ENCODE measurements at places on chromosomes 13 and 19.

DNA sequence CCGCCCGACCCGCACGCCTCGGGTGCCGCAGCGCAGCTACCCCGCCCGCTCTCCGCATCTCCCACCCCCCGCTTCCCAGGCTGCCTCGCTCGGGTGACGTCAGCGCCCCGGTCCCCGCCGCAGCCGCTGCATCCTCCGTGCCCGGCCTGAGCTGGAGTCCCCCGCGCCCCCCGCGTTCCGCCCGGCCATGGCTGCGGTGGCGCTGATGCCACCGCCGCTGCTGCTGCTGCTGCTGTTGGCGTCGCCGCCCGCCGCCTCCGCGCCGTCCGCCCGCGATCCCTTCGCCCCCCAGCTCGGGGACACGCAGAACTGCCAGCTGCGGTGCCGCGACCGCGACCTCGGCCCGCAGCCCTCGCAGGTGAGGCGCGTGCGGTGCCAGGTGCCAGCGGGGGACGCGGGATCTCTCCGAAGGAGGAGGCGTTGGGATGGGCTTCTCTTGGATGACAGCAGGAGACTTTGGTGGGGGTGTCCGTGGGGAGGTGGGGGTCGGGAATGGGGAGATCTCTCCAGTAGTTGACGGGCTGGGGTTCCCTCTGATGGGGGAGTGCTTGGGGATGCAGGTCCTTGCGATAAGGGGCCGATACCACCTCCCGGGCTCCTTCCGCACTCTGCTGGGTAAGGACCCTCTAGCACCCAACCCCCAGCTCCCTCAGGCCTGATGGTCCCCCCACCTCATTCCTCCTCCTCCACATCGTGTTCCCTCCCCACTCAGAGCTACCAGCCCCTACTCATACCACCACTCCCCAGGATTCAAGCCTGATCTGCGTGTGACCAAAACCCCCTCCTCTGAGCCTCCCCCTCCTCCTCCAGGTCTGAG, at the start of gene TMEM59L:
Gene TMEM59L, plus strand, starts transcription at position 99 of the 817 bp plus-strand sequence. Its CDS starts 89 bp downstream, at position 188.
- DNase-seq = no peak

- no peak for DNase-seq
These were observed 1.5 kb downstream of the CD22 start for GRCh38 chr19:35330475-35330874.

- DNase-seq = no peak
These were observed 142.5 kb downstream of the DCLK1 start for GRCh38 chr13:35988648-35989081.

GRCh38 chr13:95253033-95253432, 48.2 kb downstream of the ABCC4 start:
- no peak for DNase-seq

DNA sequence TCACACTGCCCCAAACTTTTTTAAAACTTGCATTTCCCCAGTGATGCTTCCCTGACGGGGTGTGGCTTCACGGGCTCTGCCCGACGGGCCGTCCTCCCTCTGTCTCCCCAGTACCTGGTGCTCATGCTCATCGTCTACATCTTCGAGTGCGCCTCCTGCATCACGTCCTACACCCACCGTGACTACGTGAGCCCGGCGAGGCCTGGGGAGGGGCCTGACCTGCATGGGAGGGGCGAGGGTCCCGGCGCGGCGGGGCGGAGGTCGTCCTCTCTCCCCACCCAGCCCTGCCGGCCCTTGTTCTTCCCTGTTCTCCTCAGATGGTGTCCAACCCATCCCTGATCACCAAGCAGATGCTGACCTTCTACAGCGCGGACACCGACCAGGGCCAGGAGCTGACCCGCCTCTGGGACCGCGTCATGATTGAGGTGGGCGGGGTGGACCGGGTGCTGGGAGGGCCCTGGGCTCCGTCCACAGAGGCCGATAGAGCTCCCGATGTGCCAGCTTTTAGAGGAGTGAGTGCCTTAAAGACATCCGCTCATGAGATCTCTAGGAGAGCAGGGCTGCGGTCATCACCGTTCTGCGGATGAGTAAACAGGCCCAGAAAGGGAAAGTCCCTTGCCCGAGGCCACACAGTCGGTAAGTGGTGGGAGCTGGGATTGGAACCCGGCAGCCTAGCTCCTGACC, 6.9 kb downstream of the UPK1A start:
- DNase-seq = peak; percentile 99

GRCh38 chr19:4971424-4971793, 2.5 kb downstream of the KDM4B start:
- no peak for DNase-seq

DNA sequence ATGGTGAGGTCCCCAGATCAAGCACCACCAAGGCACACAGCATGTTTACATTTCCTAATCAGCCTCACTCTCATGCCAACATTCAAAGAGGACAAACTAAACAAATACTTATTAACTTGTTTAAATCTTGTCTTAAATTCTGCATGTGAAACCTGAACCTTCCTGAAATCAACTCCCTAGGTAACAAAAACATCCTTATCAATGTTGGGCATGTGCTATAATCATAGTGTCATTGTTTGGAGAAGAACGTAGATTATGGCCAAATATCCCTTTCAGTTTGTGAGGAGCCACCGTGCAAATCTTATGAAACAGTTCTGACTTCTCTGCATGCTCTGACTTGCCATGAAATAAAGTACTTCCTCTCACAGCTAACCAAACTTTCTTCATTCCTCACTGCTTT, 123.8 kb downstream of the NDFIP2 start:
- DNase-seq = no peak

GRCh38 chr19:7483720-7484201, 5.1 kb downstream of the PEX11G start:
- no peak for DNase-seq

- peak; percentile 5 for DNase-seq
These were observed 195.7 kb downstream of the KLF12 start for GRCh38 chr13:73938372-73939070.

- DNase-seq = no peak
These were observed 106.5 kb upstream of the FRY start for GRCh38 chr13:31925079-31925478.

DNA sequence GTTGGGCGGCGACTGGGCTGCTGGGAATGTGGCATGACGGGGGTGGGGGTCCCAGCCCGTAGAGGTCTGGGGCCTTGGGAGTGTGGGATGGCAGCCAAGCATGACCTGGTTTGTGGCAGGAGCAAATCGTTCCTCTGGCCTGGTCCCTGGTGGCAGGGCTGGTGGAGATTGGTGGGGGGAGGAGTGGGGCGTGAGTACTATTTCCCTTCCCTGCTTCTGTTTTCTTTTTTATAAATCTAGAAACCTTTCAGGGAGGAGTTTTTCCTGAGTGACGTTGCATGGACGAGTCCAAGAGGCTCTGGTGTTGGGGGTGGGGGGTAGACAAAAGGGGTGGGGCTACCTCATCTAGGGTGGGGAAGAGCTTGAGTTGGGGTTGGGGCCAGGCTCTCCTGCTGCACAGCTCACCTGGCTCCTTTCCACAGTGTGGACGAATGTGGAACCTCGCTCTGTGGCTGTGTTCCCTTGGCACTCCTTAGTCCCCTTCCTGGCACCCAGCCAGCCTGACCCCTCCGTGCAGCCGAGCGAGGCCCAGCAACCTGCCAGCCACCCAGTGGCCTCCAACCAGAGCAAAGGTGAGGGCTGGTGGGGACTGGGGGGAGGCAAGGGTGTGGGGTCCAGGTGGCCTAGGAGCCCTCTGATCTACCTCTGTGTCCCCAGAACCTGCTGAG, 15.4 kb upstream of the PRR19 start:
- no peak for DNase-seq

DNA sequence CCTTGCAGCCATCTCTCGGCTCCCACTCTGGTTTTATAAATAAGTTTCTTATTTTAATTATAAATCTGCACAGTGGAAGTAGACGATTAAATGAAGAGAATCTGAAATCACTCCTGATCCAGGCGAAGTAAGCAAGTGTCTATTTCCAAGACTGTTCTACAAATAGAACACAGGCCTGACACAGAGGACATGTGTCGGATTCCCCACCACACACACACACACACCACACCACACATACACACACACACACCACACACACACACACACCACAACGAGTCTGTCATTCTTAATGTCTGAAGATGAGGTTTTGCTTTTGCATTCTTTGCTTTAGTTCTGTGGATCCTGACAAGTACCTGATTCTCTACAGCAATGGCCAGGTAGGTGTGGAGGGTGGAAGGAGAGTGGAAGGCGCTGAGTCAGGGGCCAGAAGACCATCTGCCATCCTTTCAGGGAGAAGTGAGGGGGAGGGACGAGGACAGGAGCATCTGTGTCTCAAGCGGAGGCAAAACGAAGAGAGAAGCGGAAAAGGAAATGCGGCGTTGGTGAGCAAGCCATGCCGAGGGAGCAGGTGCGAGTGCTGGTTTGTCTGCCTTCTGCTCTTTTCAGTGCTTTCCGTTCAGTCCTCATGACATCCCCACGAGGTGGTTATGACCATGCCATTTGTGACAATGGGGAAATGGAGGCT, 110.2 kb downstream of the TEX26 start:
- DNase-seq = no peak

DNA sequence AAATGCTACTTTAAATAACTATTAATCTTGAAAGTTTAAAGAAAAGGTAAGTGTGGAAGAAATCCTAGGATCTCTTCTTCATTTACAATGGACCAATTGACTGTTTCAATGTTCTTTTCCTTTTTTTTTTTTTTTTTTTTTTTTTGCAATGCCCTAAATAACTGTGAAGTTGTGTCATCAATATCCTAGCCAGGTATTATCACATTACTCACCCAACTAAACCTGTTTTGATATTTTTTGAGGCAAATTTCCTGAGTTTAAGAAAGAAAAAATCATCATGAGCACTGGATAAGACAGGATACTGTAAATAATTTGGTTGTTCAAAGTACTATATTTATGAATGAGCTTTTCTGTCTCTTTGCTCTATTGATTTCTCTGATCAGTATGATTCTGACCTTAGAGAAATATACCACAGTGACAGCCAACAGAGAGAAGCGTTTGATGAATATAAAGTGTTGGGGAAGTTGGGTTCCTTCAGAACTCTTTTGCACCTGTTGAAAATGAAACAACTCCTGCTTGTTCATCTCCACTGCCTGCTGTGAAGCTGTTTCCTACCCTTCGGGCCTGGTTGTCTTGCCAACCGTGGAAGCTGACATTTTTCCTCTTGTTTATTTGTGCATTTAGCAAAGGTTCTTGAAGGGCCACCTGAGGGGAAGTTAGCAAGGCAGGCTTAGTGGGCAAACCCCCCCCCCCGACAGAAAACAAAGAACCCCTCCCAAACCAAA, 1220.5 kb upstream of the SLC10A2 start:
- DNase-seq = no peak

- DNase-seq = no peak
These were observed 79.7 kb downstream of the STARD13 start for GRCh38 chr13:33205804-33206221.

- no peak for DNase-seq
These were observed 18.6 kb downstream of the ERICH6B start for GRCh38 chr13:45596800-45597475.

GRCh38 chr13:47837906-47838305, 163.2 kb downstream of the SUCLA2 start:
- no peak for DNase-seq

DNA sequence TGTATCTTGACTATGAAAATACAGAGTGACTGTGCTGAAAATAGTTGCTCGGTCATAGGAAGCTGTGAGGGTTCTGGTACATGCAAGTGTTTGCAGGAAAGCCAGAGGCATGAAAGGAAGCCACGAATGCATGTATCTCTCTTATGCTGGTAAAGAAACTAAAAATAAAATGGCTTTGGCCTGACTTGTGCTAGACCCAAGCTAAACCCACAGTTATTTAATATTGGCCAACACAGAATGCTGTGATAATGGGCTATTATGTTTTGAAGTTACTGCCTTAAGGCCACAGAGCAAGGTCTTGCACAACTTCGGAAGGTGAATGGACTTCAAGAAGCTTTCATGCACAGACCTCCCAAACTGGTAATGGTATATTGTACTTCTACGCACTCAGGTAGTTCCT, 518.2 kb upstream of the HTR2A start:
- no peak for DNase-seq

DNA sequence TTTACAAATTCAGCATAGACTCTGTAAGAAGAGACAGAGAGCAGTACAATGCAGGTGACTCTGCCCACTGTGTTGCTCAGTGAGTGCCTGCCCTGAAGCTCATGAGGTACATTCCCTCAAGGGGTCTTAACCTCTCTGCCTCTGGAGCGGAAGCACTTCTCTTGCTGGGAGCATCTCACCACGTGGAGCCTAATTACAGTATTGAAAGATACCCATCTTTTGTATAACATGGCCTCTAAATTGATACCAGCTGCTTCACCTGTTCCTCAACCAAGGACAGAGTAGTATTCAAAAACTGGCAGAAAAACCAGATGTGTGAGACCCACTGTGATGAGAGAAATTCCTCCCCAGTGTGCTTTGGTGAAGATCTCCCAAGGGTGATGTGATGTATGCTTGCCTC, 77.1 kb downstream of the SACS start:
- no peak for DNase-seq

DNA sequence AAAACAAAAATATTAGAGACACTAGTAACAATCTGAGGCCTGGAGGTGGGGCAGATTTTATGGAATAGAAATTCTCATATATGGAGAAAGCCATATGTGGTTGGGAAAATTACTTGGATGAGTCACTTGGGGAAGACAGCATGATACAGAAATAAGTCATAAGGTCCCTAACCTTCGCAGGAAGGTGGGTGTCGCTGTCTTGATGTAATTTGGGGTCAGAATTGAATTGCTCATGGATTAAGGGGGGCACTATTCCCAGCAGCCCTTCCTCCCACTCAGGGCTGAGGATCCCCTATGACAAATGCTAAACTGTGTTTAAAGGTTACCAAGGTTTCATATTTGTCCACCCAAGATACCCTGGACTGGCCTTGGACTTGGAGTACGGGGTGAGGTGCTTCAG, 5.0 kb downstream of the RDH8 start:
- DNase-seq = no peak

GRCh38 chr13:68550330-68550729, 1320.2 kb upstream of the PCDH9 start:
- no peak for DNase-seq

DNA sequence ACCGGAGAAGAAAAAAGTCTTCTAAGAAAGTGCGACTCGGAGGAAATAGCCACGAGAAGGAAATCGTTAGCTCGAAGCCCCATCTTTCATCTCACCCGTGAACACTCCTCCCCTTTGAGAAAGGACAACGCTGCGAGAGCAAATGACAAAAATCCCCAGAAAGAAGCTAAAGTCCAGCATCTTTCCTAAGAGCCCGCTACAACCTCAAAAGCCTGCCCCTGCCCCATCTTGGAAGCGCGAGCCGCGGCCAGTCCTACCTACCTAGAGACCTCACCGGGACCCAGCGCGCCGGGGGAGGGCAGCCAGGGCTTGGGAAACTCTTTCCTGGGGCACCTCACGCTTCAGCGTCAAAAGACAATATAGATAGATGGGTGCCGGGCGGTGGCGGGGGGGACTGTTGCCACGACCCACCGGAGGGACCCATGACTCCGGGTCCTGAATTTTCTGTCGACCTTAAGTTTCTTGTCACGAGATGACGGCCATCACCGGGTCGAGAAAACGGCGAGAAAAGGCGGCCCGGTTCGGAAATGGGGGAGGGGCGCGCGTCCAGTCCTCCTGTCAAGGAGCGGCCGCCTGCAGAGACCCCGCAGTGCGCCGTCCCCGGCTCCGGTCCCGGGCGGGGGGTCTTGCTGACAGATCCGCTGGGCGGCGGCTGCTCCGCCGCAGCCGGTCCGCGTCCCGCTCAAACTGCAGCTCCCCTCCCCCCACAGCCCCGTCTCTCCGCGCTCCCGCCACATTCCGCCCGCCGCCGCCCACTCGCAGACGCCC, 65.9 kb downstream of the KCNRG start:
- DNase-seq = peak; percentile 43

GRCh38 chr13:72504131-72504841, 223.1 kb downstream of the MZT1 start:
- DNase-seq = no peak
